ENCODE measurements at places on chromosomes 1 and 21. TPM values are rescaled to one million over a fixed set of nuclear protein-coding genes. Genes with fewer than 3 reads are reported as not detected.

The PGLYRP4 gene
- total RNA-seq = not detected

The RAB42 gene
- 3.9 TPM for total RNA-seq

The ZYG11A gene
- total RNA-seq = 2.3 TPM

The TOR1AIP2 gene
- total RNA-seq = 19.0 TPM

The LCE1A gene
- not detected for total RNA-seq

The CXADR gene
- 7.4 TPM for total RNA-seq

The SELENBP1 gene
- 7.5 TPM for total RNA-seq

The SYT6 gene
- 0.13 TPM for total RNA-seq

The CRABP2 gene
- 9.1 TPM for total RNA-seq

Data from A549 treated with Hydrocortisone at 1 μM for 4 hours (cell line).